Stimulated activated CD4-positive, alpha-beta T cell treated with anti-CD3 and anti-CD28 coated beads, Interleukin-2, amount 100 ng/mL, for 24 hours (primary cell): ENCODE measurements at places on chromosomes 7 and 10.

GRCh38 chr7:128168667-128169210 lies 72.3 kb upstream of the LEP start:
- DNase-seq = peak; percentile 22

- DNase-seq = no peak
Observed at GRCh38 chr10:82402906-82403401, 528.0 kb downstream of the NRG3 start.

DNA sequence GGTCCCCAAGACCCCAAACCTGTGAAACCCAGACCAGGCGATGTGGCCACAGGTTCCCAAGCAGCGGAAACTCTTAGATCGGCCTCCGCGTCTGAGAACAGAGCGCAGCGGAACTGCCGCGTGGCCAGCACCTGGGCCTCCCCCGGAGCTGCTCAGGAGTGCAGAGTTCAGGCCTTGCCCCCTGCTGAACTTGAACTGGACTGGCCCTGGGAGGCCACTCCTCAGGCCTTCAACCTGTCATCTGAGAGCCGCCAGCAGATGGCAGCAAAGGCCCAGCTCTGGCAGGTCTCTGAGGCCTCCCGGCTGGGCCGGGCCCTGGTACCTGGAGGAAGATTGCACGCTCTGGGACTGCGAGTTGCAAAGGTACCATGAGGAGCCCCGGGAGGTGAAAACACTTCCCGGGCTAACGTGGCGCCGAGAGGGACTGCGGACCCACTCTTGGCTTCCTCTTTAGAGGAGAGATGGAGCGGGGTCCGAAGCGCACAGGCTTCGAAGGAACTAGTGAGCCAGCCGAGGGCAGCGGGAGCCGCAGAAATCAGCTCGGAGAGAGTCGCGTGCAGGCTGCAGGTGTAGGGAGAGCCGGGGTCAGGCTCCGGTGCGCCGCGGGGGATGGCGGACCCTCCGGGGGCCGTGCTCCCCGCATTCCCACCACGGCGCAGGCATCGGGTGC lies 89.2 kb downstream of the PAXIP1 start:
- peak; percentile 95 for DNase-seq

GRCh38 chr7:40757109-40757508 lies 622.3 kb downstream of the SUGCT start:
- no peak for DNase-seq

GRCh38 chr7:88217675-88218428 lies 2.0 kb downstream of the SRI start:
- no peak for DNase-seq

DNA sequence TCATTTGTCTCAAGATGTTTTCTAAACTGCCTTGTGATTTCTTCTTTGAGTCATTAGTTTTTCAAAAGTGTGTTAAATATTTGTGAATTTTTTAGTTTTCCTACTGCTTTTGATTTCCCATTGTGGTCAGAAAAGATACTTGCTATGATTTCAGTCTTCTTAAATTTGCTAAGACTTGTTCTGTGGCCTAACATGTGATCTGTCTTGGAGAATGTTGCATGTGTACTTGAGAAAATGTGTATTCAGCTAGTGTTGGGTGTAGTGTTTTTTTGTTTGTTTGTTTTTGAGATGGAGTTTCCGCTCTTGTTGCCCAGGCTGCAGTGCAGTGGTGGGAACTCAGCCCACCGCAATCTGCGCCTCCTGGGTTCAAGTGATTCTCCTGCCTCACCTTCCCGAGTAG lies 28.6 kb downstream of the BMPR1A start:
- DNase-seq = no peak

GRCh38 chr7:152762056-152762455 lies 2.5 kb downstream of the ACTR3B start:
- DNase-seq = no peak

DNA sequence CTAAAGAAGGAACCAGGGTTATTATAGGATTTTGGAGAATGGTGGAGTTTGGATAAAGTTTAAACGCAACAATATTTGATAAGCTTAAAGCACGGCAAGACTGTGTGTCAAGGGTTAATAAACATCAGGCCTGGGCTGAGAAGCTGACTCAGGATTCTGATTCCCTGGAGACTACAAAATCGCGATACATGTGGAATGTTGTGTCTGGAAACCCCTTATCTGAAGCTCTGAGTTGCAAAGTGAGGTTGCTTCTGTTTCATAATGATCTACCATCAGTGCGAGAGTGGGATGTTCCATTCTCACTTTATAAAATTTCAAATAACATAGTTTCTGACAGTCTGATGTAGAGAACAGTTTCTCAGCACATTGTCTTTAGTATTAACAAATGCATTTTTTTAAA lies 7.8 kb downstream of the C1GALT1 start:
- no peak for DNase-seq

- no peak for DNase-seq
Observed at GRCh38 chr10:71711052-71711623, 8.4 kb downstream of the C10orf105 start.

- no peak for DNase-seq
Observed at GRCh38 chr7:18597754-18598153, 102.2 kb downstream of the HDAC9 start.
